Lung microvascular endothelial cell (primary cell): ENCODE measurements at places on chromosomes 13 and 19. TPM values are rescaled to one million over a fixed set of nuclear protein-coding genes. Genes with fewer than 3 reads are reported as not detected.
A peak's percentile ranks its signal among the peaks of the same experiment; 100 is the strongest.

- no peak for DNase-seq
These were observed 498.7 kb downstream of the MYO16 start for GRCh38 chr13:109128121-109128520.

DNA sequence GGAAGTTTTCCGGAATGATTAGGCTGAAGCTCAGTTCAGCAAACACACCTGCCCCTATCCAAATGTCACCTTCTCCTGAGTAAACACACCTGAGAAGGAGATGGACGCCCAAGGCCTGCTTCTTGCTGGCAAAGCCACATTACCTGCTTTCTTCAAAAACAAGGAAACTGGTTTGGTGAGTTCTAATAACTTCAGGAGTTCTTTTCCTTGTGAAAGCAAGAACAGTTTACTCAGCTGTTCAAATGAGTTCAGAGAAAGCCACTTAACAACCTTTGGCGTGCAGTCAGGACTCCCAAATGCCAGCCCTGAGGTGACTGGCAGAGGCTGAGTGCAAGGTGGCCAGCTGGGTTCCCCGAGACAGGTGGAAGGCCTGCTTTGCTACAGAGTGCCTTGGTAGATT is 160.5 kb downstream of the STK24 start:
- DNase-seq: no peak

DNA sequence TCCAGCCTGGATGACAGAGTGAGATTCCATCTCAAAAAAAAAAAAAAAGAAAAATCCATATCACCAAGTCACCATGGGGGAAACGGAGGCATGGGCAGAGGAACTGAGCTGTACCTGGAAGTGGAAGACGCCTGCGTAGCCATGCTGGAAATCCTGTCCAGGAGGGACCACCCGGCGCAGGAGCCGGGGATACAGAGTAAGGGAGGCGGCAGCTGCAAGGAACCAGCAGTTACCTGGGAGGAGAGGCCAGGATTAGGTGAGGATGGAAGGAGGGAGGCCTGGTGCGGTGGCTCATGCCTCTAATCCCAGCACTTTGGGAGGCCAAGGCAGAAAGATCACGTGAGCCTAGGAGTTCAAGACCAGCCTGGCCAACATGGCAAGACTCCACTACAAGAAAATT is 2.0 kb downstream of the CAPN12 start:
- no peak for DNase-seq

GRCh38 chr13:50955241-50955640 is 45.6 kb downstream of the RNASEH2B start:
- no peak for DNase-seq

- no peak for DNase-seq
These were observed 5.5 kb upstream of the FSTL3 start for GRCh38 chr19:670609-671075.

DNA sequence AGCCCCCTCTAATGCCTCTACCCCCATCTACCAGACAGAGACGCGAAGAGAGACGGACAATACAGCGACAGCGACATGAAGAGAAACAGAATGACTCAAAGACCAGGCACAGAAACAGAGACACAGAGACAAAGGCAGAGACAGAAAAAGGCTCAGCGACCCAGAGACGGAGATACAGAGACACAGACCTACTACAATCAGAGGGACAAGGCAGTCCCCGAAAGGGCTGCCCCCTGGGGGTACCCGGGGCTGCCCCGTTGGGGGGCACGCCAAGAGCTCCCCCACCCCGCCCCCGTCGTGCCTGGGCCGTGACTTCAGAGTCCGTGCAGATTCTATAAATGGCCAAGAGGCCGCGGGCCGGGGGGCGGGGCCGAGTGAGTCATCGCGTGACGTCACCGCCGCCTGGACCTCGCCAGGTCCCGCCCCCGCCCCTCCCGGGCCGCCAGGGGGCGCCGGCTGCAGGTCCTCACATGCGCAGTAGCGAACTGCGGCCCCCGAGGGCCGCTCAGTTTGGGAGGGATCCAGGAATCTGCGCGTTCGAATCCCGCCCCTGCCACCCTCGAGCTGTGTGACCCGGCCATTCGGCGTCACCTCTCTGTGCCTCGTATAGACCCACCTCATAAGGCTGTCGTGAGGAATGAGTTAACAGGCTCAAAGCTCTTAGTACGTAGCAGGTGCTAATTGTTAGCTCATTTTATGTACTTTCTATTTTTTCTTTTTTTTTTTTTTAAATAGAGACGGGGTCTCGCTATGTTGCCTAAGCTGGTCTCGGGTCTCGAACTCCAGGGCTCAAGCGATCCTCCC is 2.7 kb upstream of the CNN1 start:
- DNase-seq: peak; percentile 93

DNA sequence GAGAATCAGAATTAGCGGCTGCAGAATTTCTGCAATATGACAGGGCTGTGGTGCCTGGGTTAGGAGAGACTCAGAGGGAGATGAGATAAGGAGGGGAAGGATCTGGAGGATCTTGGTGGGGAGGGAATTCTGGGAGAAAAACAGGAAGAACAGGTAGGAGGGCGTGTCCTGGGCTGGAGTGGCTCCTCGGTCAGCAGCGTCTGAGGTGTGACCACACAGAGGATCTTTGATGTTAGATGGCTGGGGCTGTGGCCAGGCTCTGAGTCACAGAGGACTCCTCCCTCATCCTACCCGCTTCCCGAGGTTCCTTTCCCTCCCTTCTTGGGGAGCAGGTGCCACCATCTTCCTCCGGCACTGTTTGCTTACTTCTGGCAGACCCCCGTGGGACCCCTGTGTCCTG is 6.4 kb upstream of the KLK6 start:
- no peak for DNase-seq

- peak; percentile 95 for DNase-seq
These were observed 33.2 kb upstream of the MEDAG start for GRCh38 chr13:30872685-30873461.

DNA sequence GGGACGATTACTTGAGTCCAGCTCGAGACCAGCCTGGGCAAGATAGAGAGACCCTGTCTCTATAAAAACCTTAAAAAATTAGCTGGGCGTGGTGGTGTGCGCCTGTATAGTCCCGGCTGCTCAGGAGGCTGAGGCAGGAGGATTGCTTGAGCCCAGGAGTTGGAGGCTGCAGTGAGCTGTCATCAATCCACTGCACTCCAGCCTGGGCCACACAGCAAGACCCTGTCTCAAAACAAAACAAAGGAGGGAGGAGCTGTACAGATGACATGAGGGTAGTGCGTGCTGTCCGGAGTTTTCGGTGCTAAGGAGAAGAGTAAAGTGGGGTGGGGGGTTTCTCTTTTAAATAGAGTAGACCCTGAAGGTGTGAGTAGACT is 22.6 kb downstream of the HDGFL2 start:
- no peak for DNase-seq

DNA sequence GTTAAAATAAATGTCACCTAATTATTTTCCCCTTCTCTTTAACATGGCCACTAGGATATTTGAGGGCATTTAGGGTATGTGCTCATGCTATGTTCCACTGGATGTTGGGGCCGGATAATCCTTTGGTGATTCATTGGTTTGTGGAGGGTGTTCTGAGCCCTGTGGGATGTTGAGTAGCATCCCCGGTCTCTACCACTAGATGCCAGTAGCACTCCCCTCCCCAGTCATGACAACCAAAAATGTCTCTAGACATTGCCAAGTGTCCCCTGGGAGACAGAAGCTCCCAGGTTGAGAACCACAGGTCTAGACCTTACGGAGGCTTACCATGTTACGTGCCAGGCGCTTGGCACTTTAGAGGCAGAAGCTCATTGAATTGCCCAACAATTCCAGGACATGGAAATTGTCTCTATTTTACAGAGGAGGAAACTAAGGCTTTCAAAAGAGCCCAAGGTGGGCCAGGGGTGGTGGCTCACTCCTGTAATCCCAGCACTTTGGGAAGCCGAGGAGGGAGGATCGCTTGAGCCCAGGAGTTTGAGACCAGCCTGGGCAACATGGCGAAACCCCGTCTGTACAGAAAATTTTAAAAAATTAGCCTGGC is 14.1 kb downstream of the SHANK1 start:
- DNase-seq: peak; percentile 74

- peak; percentile 37 for DNase-seq
These were observed 19.6 kb upstream of the NFIC start for GRCh38 chr19:3346677-3347353.

DNA sequence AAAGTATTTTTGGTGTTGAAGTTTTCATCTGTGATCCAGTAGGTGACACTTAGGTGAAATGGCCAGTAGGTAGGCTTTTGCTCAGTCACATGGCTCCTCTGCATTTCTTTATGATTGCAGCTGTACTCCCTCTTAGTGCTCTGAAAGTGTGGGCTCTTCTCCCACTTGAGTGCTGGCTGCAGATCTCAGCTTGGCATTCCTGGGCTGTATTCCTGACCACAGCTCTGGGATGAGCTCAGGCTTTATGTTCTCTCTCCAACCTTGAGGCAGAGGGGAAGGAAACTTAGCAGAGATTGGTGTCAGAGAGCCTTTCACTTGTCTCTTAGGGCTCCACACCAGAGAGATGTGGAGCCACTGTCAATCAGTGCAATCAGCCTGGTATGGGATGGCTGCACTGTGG is 254.3 kb downstream of the NDFIP2 start:
- no peak for DNase-seq

GRCh38 chr19:39553082-39553652 is 13.2 kb upstream of the EID2 start:
- DNase-seq: no peak

DNA sequence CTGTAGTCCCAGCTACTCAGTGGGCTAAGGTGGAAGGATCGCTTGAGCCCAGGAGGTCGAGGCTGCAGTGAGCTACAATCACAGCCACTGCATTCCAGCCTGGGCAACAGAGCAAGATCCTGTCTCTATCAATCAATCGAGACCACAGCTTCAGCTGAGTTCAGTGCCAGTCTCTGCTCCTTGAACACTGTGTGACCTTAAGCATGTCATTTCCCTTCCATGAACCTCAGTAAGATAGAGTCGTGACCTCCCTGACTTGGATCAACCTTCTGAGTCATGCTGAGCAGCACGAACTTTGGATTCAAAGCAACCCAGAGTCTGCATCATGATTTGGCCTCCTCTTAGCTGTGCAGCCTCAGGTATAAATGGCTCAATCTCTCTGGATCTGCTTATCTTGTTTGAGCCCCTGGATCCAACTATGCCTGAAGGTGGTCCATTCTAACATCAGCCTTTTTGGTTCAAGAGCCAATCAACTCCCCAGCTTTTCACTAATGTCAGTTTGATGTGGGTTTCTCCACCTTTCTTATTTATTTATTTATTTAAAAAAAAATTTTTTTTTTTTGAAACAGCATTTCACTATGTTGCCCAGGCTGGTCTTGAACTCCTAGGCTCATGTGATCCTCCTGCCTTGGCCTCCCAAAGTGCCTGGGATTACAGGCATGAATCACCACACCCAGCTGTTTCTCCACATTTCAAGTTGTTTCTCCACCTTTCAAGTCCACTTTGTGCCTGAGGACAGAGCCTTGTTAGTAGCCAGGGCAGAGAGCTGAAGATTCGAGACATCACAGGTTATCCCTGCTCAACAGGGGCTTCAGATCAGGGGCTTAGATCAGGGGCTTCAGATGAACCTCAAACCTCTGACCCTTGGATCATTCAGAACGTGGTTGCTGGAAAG is 26.4 kb downstream of the PTPRS start:
- no peak for DNase-seq

DNA sequence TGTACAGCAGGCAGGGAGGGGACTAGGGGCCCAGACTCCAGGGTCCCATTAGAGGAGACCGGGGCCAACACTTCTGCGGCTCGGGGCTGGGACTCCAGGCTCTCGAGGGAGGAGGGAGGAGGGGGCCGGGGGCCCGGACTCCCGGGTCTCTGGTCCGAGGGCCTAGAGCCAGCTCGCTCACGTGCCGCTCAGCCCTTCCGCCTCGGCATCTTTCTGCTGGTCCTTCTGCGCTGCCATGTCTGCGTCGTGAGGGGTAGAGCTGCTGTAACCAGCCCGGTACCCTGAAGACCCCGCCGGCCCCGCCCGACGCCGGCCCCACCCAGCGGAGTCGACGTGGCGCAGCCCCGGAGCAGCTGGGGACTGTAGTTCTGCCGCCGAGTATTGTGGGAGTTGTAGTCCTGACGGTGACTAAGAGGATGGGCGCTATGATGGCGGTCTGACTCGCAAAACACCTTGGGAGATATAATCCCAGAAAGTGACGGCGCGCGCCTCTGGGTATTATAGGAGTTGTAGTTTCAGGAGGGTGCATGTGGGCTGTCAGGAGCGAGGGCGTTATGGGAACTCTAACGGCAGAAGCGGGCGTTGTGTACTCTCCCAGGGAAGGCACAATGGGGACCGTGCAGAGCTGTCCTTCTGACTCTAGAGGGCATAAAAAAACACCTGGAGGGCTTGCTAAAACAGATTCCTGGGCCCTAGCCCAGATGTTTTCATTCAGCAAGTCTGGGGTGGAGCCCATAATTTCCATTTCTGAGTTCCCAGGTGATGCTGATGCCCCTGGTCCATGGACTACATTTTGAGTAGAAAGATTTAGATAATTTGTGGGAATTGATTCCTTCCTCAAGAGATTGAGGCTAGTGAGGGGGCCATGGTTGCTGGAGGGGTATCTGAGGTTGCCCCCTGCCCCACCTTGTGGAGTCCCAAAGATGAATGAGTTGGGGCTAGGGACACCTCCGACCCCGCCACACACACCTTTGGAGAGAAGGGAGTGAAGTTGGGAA is at the start of gene RABAC1:
TSS of gene RABAC1 (minus strand) at position 266 of the 998 bp plus-strand sequence. CDS start at position 237, 29 bp downstream.
- peak; percentile 88 for DNase-seq

DNA sequence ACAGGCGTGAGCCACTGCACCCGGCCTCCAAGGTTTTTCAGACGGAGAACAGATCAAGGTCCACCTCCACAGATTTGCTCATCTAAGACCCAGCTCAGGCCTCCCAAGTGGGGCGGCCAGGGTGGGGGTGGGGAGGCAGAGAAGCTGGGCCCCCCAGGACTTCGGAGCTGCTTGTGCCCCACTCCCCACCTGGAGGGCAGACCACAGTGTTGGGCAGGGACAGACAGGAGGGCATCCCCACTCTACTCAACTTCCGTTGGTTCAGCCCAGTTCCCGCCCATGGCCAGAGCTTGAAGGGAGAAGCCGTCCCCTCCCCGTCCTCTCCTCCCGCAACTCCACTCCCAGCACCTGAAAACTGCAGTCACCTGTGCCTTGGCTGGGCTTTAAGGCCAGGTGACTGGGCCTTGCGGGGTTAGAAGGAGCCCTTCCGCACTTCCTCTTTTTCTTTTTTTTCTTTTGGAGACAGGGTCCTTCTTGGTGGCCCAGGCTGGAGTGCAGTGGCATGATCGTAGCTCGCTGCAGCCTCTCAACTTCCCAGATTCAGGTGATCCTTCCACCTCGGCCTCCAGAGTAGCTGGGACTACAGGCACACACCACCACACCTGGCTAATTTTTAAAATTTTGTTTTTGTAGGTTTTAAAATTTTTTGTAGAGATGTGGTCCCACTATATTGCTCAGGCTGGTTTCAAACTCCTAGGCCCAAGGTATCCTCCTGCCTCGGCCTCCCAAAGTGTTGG is 734 bp upstream of the LRRC8E start:
- no peak for DNase-seq

- no peak for DNase-seq
These were observed 8.3 kb upstream of the TUBGCP3 start for GRCh38 chr13:112596235-112596634.

GRCh38 chr13:60583196-60583888 is 186.3 kb downstream of the TDRD3 start:
- no peak for DNase-seq

The FGF14 gene
- total RNA-seq: 0.79 and 1.5 TPM in 2 replicates

The NKG7 gene
- not detected in 2 replicates for total RNA-seq

The HCN2 gene
- total RNA-seq: 0.40 and 0.44 TPM in 2 replicates

The WTIP gene
- 22.2 and 48.0 TPM in 2 replicates for total RNA-seq

The RFPL4A gene
- total RNA-seq: 1.1 and 1.2 TPM in 2 replicates

The KIR3DL1 gene
- not detected in 2 replicates for total RNA-seq
